ENCODE measurements at places on chromosomes 2 and 18.

- DNase-seq, result no peak
Measured at GRCh38 chr2:6926071-6926732, 9.0 kb downstream of the RNF144A start.

GRCh38 chr2:128362889-128363228 is 44.2 kb upstream of the HS6ST1 start:
- no peak for DNase-seq

DNA sequence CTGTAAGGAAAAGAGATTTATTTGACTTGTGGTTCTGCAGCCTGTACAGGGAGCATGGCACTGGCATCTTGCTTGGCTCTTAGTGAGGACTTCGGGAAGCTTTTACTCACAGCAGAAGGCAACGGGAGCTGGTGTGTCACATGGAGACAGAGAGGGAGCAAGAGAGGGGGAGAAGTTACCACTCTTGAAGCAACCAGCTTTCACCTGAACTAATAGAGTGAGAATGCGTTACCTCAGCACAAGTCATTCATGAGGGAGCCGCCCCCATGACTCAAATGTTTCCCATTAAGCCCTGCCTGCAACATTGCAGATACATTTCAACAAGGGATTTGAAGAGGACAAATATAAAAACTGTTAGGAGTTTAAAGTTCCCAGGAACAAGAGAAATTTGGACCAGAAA is 190.0 kb downstream of the CYRIA start:
- DNase-seq, result no peak

DNA sequence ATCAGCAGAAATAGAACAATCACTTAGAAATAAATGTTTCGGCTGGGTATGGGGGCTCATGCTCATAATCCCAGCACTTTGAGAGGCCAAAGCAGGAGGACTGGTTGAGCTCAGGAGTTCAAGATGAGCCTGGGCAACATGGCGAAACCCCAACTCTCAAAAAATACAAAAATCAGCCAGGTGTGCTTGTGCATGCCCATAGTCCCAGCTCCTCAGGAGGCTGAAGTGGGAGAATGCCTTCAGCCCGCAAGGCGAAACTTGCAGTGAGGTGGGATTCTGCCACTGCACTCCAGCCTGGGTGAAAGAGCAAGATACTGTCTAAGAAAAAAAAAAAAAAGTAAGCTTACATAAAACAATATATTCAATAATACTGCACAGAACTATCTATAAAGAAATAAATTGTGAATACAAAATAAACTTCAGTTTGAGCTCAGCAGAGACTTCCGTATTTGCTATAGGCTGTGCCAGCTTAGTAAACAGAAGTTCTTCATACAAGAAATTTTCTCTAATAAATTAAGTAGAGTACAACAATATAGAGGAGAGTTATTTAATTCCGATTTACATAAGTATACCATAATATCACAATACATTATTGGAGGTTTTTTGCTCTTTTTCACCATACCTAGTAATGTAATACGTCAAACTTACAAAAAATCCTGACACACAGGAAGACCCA is 43.6 kb downstream of the SRBD1 start:
- no peak for DNase-seq

- DNase-seq, result no peak
Measured at GRCh38 chr2:111930875-111931274, 32.5 kb downstream of the MERTK start.

GRCh38 chr2:151777935-151778334 is 43.7 kb upstream of the NEB start:
- DNase-seq, result no peak

DNA sequence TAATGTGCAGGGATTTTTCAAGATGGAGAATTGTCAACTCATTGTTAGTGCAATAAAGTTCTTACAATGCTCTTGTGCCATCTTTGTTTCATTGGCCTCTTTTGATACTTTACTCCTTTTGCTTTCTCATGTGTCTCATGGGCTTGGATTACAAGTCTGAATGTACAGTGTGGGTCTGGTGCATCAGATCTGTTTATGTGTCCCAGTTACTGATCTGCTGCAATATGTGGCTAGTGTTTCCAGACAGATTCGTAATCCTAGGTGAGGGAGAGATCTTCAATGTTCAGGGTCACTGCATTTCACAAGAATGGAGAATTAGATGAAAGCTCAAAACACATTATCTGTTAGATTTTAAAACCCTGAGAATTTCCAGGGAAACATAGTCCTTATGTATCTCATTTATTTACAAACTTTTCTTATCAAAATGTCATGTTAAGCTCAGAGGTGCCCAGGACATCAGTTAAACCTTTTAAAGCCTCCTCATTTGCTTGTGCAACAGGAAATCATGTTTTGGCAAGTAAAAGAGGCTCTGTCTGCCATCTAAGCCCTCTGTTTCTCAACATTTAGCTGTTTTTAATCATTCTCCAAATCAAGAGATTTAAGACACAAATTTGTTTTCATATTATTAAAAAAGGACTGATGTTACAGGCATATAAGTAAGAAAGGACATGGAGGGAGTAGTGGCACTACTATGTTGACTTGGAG is 108.1 kb downstream of the NUP35 start:
- no peak for DNase-seq

DNA sequence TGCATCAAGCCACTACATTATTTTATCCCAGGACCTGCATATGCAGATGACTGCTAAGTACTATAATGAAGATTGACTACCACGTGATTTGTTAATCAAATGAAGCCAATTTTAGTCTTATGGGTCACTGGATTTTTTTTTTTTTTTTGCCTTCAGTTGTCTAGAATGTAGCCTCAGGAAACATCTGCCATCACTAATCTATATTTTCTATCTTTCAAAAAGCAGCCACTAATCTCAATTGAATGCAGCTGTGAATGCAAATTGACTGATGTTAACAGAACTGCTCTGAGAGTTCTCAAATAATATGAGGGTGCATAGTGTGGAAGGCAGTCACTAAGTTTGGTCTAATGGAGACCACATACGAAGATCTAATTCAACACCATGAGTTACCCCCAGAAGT is 106.3 kb downstream of the ABCA12 start:
- no peak for DNase-seq

GRCh38 chr2:128511731-128512378 is 193.2 kb upstream of the HS6ST1 start:
- no peak for DNase-seq

GRCh38 chr2:24513281-24514071 is 22.4 kb downstream of the NCOA1 start:
- no peak for DNase-seq
